ENCODE measurements at places on chromosomes 16 and 17.

DNA sequence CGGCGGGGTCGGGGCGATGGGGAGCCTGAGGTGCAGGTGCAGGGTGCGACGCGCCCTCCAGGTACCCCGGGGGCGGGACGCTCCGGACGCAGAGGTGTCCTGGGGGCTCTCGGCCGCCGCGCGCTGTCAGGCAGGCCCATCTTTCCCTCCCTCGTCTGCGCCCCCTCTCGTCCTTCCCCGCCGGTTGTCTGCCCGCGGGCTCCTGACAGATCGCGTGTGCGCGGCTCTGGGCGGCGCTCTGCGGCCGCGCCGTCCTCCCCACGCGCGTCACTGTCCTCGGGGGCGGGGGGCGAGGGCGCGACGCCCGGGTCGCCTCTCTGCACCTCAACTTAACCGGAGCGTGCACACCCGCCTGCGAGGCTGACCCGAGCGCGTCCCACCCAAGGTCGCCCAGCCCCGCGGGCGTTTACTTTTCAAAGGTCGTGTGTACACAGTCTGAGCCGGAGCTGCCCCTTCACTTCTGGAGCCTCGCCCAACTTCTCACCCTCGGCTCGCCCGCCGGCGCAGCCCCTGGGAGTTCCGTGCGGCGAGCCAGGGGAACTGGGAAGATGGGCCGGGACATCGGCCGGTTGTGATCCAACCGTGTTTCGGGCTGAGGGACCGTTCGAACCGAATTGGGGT is 512 bp downstream of the AKAP1 start:
- peak; percentile 33 for DNase-seq

DNA sequence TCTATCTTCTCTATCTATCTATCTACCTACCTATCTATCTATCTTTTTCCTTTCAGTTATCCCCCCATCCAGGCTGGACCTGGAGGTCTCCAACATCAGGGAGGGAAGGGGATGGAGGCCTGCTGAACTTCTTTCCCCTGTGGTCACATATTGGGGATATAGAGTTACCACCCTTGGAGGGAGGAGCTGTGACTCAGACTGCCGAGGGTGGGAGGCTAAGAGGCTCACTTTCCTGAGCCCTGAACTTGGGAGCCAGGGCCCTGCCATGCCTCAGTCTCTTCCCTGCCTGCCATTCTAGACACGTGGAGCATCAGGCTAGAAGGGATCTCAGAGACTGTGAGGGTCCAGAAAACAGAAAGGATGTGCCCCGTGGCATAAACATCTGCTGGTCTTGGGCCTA is 8.4 kb downstream of the LRRC3C start:
- DNase-seq: no peak

- no peak for DNase-seq
Observed at GRCh38 chr17:42436391-42436790, 13.3 kb upstream of the CAVIN1 start.

DNA sequence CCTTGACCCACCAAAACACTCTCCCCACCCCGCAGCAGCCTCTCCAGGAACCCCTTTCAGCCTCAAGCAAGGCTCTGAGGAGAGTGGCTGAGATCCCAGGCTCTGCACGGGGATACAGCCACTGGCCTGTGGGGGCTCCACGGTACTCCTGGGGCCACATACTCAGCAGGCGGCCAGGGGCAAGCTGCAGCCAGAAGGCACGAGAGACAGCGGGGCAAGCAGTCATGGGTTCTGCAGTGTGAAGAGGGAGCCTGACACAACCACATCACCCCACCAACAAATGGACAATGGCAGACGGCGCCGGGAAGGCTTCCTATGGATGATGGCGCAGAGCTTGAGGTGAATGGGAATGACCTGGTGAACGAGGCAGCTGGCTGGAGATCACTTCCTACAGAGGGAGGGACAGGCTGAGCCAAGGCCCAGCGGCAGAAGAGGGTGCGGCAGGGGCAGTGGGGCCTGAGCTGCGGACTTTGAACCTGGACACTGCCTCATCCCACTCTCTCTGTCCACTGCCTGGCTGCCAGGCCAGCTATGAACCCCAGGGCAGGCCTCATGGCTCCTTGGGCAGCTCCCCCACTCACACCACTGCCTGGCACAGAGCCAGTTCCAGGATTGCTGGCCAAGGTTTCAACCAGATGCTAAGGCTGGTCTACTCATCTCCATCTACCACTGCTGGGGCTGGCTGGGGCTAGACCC is 10.8 kb upstream of the BCAR1 start:
- no peak for DNase-seq

GRCh38 chr16:17215936-17216335 is 254.8 kb downstream of the XYLT1 start:
- DNase-seq: no peak

DNA sequence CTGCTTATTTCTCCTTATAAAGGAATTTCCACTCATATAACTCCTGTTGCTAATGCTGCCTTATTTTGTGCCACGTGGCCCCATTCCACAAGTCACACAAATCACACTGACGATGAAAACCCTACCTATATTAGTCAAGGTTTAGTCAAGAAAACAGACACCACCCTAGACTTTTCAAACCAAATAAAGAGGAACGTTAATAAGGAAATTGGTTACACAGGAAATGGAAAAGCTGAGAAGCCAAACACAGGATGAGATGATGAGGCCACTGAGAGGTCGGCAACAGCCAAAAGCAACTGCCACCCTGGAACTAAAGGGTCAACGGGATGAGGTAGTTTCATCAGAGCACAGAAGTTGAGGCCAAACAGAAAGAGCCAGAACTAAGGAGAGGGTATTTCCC is 47.3 kb upstream of the ALOX12 start:
- no peak for DNase-seq

- peak; percentile 38 for DNase-seq
Observed at GRCh38 chr17:9239793-9240658, 218.7 kb downstream of the NTN1 start.

DNA sequence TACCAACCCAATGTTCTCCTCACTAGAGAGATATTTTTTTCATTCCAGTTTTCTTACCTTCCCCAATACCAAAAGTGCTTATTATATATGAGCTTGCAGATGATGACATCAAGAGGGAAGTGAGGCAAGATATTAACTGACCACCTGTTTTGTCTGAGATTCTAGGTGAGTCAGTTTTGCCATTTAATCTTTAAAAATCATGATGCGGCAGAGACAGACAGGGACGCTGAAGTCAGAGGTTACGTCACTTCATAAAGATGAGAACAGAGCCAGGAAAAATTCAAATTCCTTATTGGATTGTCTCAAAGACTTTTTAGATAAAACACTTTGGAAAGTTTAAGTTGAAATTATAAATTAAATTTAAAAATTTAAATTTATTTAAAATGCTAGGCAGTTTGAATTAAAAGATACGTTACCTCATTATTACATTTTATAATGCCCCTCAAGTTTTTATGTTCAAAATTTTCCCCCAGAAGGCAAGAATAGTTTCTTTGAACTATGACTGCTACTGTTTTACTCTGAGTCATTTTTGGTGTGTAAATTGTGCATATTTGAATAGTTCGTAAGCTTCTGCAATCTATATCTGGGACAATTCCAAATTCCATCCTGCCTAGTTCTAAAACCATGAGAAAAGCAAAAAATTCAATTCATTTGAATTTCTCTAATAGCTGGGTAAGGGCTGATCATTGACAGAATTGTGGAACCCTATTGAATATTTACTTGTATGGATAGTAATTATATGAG is 839.6 kb upstream of the GOT2 start:
- DNase-seq: no peak

DNA sequence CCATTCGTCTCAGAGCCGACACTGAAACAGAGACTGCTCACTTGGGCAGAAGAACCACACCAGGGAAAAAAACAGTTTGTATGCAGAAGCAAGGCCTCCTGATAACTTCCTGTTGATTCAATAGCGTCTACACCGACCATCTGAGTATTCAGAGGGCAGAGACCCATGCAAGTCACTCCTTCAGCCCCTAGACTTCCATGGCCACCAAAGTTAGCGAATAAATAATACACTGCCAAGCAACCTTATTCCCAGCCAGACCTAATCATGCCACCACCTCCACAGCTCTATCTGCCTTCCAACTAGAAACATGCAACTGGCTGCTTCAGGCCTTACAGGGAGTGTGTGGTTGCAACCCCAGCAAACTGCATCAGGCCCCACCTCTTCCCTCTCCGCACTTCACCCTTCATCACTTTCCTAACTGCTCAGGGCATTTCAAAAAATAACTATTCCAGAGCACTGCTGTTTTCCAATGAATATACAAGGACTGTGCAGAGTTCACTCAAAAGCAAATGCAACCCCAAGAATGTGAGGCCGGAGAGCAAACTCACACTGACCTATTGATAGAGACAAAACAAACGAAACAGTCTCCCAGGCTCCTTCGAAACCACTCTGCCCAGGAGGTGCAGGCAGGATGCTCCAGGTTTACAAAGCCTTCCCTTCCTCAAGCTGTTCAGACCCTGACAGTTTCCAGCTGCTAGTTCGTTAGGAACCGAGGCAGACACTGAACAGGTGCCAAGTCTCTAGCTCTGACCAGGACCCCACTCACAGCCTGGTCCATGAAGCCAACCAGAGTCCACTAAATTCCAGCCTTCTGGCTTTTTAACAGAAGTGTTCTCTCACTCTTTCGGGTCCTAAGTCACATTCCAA is 3.6 kb downstream of the USP7 start:
- no peak for DNase-seq

DNA sequence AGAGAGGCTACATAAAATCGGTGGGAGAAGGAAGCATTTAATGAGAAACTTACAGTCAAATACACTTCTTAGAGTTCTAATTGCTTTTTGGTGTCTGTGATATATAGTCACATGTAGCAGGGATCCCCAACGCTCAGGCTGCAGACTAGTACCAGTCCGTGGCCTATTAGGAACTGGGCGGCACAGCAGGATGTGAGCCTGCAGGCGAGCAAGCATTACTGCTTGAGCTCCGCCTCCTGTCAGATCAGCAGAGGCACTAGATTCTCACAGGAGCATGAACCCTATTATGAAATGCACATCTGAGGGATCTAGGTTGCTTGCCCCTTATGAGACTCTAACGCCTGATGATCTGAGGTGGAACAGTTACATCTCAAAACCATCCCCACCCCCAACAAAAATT is 158.5 kb downstream of the TANC2 start:
- no peak for DNase-seq

DNA sequence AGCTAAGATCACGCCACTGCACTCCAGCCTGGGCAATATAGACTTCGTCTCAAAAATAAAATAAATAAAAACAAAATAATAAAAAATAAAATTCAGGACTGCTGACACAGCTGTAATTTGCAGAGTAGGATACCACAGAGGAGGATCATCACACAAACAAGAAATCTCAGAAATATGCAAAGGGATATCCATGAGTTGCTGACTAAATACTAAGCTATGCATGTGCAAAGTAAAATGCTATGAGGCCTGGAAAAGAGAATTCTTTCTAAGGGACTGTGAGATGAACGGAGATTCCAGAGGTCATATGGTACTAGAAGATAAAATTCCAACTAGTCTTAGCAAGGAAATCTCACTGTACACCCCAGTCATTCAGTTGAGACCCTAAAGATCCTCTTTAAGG is 74.8 kb downstream of the SLC39A11 start:
- DNase-seq: no peak

- DNase-seq: no peak
Observed at GRCh38 chr17:73503560-73503959, 140.7 kb downstream of the SDK2 start.

DNA sequence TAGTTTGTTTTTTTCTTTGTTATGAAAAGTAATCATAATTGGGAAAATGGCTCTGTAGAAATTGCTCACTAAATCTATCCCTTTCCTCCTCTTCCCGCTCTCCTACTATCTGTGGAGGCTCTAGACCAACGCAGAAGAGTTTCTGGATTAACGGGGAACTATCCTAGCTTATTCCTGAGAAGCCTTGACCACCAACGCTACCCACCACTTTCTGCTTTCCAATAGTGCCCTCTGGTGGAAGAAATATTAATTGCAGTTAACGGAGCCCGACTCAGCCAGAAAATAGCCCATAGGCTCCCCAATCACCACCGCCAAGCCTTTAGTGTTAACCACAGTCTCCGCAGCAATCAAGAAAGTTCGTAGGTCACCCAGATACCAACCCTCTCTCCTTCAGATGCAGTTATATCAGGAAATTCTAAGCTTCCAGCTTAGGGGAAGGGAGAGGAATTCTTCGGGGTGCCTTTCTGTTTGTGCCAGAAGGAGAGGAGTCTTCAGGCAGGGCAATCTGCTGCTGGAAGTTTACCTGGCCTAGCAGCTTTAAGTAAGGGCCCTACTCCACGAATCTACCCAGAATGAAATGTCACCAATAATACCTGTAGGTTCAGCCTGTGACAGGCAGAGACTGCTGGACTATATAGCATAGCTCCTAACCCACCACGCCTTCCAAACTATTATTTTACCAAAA is 23.0 kb upstream of the NSRP1 start:
- peak; percentile 63 for DNase-seq

DNA sequence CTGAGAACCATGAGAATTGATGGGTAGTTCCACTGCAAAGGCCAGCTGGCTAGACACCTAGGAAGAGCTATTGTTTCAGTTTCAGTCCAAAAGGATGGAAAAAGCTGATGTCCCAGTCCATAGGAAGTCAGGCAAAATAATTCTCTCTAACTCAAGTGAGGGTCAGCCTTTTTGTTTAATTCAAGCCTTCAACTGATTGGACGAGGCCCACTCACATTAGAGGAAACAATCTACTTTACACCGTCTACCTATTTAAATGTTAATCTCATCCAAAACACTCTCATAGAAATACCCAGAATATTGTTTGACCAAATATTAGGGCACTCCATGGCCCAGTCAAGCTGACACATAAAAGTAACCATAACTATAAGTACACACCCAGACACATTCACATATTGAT is 14.4 kb upstream of the CCL13 start:
- DNase-seq: no peak

- DNase-seq: no peak
Observed at GRCh38 chr17:4483012-4483840, 15.5 kb upstream of the SPNS2 start.

DNA sequence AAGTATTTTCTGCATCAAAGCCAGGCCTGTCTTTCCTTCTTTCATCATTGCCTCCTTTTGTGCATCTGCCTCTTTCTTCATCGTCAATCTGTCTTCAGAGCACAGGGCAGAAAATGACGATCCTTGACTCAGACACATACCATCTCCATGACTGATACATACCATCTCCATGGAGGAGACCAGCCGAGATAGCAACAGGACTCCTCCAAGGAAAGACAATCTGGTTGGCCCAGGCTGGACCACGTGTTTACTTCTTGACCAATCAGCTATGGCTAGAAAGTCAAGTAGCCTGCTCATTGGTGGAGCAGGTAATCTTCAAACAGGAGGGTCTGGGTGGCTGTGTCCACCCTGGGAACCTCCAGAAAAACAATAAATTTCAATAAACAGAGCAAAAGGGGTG is 164.6 kb downstream of the CPPED1 start:
- no peak for DNase-seq

DNA sequence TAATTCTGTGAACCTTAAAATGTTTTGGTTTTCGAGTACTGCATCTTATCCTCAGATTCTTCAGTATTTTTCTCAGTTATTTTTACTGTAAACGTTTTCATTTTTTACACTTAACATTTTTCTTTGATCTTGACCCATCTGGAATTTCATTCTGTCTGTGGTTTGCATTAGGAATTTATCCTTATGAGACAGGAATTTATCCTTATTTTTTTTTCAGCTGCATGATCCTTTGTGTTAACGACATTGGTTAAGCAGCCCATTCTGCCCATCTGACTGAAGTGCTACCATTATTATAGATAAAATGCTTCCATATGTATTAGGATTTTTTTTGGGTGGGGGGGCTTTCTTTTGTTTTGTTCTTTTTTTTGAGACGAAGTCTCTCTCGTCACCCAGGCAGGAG is 41.0 kb downstream of the SNX29 start:
- DNase-seq: no peak

- no peak for DNase-seq
Observed at GRCh38 chr17:80856863-80857755, 134.5 kb upstream of the CHMP6 start.

Data from NCI-H2227 treated with DMSO at 0.1 percent for 48 hours (cell line).